T-helper 17 cell (primary cell): ENCODE measurements at places on chromosomes 3 and 15.
A peak's percentile ranks its signal among the peaks of the same experiment; 100 is the strongest.

DNA sequence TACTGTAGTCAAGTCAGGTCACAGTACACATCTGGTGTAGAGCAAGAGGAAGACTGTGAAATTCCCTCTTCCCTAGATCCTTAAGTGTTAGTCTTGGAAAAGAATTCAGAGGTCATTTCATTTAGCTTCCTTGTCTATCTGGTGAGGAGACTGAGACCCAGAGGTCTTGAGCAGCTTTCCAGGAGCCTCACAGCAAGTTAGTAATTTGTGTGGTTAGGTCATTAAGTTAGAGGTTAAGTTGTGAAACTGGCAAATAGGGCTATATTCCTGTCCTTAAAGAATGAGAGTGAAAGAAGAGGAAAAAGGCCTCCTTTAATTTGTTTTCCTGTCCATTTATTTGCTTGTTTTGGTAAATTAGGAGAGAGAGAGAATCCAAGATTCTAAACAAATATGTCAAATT, 9.0 kb downstream of the PODXL2 start:
- peaks cover 2% of the 10 kb centered on the region for H3K36me3 ChIP-seq
- no peak overlapping the region for H3K4me3 ChIP-seq
- H3K27ac ChIP-seq = peak overlapping the region; percentile 51
- no peak for DNase-seq
- H3K4me1 ChIP-seq = peaks cover 17% of the 10 kb centered on the region
- H3K27me3 ChIP-seq = peaks cover 9% of the 10 kb centered on the region

- DNase-seq = no peak
- H3K27me3 ChIP-seq = no peaks in the 10 kb centered on the region
- H3K36me3 ChIP-seq = peaks cover 5% of the 10 kb centered on the region
- no peak overlapping the region for H3K27ac ChIP-seq
Observed at GRCh38 chr3:51966922-51967383, 301 bp downstream of the PCBP4 start.

DNA sequence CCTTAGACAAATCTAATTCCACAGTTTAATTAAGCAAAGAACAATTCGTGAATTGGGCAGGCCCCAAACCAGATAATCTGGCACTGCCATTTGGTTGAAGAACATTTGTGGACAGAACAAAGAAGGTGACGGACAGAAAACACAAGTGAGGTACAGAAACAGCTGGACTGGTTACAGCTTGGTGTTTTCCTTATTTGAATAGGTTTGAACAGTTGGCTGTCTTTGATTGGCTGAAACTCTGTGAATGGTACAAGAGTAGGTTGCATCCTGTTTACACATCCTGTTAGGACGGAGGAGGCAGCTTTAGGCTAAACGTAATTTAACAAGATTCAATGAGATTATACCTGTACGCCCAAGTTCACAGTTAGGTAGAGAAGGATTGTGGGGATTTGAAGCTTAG, 114.4 kb downstream of the LPP start:
- H3K4me1 ChIP-seq = peaks cover 24% of the 10 kb centered on the region
- H3K27ac ChIP-seq = no peak overlapping the region
- H3K4me3 ChIP-seq = no peak overlapping the region
- peaks cover 5% of the 10 kb centered on the region for H3K36me3 ChIP-seq
- DNase-seq = no peak
- H3K27me3 ChIP-seq = no peaks in the 10 kb centered on the region

- H3K36me3 ChIP-seq = peaks cover 3% of the 10 kb centered on the region
- H3K27ac ChIP-seq = peak overlapping the region; percentile 87
- no peak for DNase-seq
Observed at GRCh38 chr3:124878561-124879336, 8.4 kb downstream of the ITGB5 start.

GRCh38 chr15:99955532-99955931, 222.3 kb upstream of the LYSMD4 start:
- H3K4me3 ChIP-seq = no peak overlapping the region
- peaks cover 8% of the 10 kb centered on the region for H3K4me1 ChIP-seq
- H3K27ac ChIP-seq = no peak overlapping the region
- H3K36me3 ChIP-seq = peaks cover 6% of the 10 kb centered on the region
- no peak for DNase-seq

DNA sequence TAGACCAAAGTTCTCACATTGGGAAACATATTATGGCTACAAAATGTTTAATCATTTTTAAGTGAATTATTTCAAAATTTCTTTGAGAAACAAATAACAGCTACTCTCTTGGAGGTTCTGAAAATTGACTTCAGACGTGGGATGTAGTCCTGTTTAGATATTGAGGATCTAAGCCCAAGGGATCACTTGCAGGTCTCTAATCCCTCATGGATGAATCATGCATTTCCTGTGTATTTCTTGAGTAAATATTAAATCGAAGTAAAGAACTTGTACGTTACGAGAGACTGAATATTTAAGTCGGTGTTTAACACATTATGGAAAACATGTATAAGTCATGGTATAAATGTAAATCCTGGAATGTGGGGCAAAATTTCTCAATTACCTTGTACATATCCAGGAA, 119.8 kb downstream of the EPHA3 start:
- no peaks in the 10 kb centered on the region for H3K4me1 ChIP-seq
- H3K27ac ChIP-seq = no peak overlapping the region
- H3K4me3 ChIP-seq = no peak overlapping the region
- H3K27me3 ChIP-seq = no peaks in the 10 kb centered on the region

GRCh38 chr15:74382004-74382816, 14.8 kb upstream of the CYP11A1 start:
- peak; percentile 61 for DNase-seq
- no peak overlapping the region for H3K4me3 ChIP-seq
- H3K4me1 ChIP-seq = peaks cover 13% of the 10 kb centered on the region
- no peaks in the 10 kb centered on the region for H3K36me3 ChIP-seq
- peak overlapping the region; percentile 67 for H3K27ac ChIP-seq

DNA sequence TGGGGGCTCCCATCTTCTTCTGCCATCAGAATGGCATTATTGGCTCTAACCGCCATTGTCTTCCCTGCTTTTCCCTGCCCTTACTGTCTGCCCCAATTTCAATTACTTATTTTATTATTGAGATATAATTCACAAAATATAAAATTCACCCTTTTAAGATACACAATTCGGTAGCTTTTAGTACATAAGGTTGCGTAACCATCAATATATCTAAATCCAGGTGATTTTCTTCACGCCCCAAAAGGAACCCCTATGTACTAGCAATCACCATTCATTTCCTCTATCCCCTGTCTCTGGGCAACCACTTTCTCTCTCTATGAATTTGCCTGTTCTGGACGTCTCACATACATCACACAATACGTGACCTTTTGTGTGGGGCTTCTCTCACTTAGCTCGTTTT, 18.0 kb downstream of the RBP2 start:
- no peak overlapping the region for H3K27ac ChIP-seq
- peaks cover 2% of the 10 kb centered on the region for H3K36me3 ChIP-seq
- no peaks in the 10 kb centered on the region for H3K27me3 ChIP-seq

- H3K27me3 ChIP-seq = no peaks in the 10 kb centered on the region
- no peaks in the 10 kb centered on the region for H3K36me3 ChIP-seq
- H3K27ac ChIP-seq = no peak overlapping the region
- DNase-seq = no peak
- no peak overlapping the region for H3K4me3 ChIP-seq
Observed at GRCh38 chr15:77975332-77976094, 102.0 kb downstream of the TBC1D2B start.

DNA sequence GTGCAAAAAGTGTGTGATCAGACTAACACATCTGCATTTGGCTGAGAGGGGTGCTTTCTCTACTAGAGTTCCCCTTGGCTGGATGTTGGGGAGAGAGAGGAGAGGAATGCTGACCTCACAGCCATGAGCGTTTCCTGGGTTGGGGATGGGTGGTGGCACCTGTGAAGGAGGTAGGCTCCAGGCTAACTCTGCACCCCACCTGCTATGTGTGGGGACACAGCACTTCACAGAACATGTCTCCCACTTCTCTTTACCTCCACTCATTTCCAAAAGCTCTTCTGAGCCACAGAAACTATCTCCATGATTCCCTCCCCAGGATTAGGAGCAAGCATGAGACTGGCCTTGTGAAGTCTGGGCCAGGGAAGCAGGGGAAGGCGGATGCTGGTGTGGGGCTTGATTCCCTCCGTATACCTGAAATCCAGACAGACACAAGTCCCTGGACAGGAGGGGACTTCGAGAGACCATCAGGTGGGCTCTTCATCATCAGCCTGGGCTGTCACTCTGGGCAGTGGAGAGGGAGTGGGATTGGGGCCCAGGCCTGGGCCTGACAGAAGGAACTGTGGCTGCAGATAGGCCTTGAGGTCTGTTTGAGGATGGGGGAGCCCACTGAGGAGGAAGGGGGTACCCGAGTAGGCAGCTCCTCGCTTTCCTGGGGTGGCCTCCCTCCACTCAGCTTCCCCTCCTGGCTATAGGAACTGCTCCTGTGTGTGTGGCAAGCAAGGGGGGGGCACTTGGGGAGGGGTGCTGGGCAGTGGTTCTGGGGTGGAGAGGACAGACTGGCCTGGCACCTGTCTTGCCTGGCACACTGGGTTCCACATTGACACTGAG, 40.7 kb downstream of the FEM1B start:
- no peak for DNase-seq
- H3K36me3 ChIP-seq = peaks cover 9% of the 10 kb centered on the region
- peaks cover 35% of the 10 kb centered on the region for H3K27me3 ChIP-seq
- H3K4me3 ChIP-seq = no peak overlapping the region
- peaks cover 13% of the 10 kb centered on the region for H3K4me1 ChIP-seq
- no peak overlapping the region for H3K27ac ChIP-seq

DNA sequence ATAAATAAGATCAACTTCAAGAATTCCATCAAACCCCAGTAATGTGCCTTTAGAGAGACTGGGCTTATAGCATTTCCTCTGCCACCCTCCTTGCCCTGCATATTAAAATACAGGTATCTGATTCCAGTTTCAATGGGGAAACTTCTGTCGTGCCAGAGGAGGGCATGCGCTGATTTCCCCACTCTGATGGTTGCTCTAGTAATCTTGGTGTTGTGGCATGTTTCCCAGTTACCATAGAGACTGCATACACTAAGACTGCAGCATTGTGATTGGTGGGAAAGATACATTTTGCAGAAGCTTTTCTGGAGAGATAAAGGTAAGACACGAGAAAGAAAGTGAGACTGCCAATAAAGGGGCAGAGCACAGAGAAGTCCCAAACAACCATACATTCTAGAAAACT, 225.6 kb downstream of the TIGIT start:
- no peak overlapping the region for H3K27ac ChIP-seq
- DNase-seq = no peak

- H3K4me1 ChIP-seq = peaks cover 9% of the 10 kb centered on the region
- no peak overlapping the region for H3K27ac ChIP-seq
- no peak for DNase-seq
Observed at GRCh38 chr3:58899953-58900298, 149.9 kb downstream of the CFAP20DC start.

- H3K36me3 ChIP-seq = no peaks in the 10 kb centered on the region
- peaks cover 4% of the 10 kb centered on the region for H3K4me1 ChIP-seq
- DNase-seq = no peak
- H3K4me3 ChIP-seq = no peak overlapping the region
- no peaks in the 10 kb centered on the region for H3K27me3 ChIP-seq
Observed at GRCh38 chr3:9828801-9829755, 14.7 kb downstream of the RPUSD3 start.

DNA sequence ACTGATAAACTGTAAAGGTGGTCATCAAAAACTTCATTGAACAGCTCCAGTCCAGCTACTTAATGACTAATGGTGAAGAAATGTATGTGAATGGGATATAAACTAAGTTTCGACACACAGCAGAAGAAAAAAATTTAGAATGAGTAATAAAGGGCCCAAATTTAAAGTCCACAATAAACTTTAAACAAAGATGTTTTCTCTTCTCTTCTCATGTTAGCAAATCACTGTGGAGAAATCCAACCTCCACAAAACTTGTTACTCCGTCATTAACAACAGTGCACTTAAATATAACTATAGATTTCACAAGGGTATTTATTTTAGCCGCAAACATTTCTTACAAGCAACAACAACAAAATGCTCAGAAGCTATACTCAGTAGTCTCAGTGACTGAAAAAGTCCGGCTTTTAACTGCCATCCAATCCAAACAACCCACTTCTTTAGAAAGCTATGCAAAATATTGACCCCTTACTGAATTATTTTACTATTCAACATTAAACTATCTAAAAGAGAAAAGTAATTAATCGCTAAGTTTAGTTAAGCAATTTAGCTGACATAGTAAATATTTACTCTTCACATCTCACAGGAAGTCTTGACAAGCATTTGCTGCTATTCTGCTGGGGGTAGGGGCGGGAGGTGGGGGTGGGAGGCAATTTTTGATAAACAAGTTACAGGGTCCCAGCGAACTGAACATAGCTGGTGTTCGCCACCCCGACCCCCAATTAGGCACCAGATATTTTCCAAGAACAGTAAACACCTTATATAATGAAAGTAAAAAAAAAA, 2.4 kb downstream of the IGF2BP2 start:
- peaks cover 55% of the 10 kb centered on the region for H3K27me3 ChIP-seq
- H3K4me3 ChIP-seq = peak overlapping the region; percentile 90
- peaks cover 11% of the 10 kb centered on the region for H3K36me3 ChIP-seq
- H3K4me1 ChIP-seq = peaks cover 16% of the 10 kb centered on the region
- DNase-seq = no peak
- H3K27ac ChIP-seq = no peak overlapping the region

GRCh38 chr3:194282436-194283122, 68.5 kb downstream of the CPN2 start:
- H3K27me3 ChIP-seq = peaks cover 40% of the 10 kb centered on the region
- no peak for DNase-seq
- no peaks in the 10 kb centered on the region for H3K36me3 ChIP-seq
- H3K27ac ChIP-seq = no peak overlapping the region
- H3K4me3 ChIP-seq = no peak overlapping the region

- H3K36me3 ChIP-seq = peaks cover 6% of the 10 kb centered on the region
- no peak overlapping the region for H3K4me3 ChIP-seq
- DNase-seq = no peak
- H3K4me1 ChIP-seq = peaks cover 7% of the 10 kb centered on the region
- H3K27me3 ChIP-seq = peaks cover 19% of the 10 kb centered on the region
Observed at GRCh38 chr3:160686955-160687535, 10.1 kb downstream of the ARL14 start.

- peak within 1 kb of the TSS; percentile 99 for H3K4me3 ChIP-seq
- H3K27me3 ChIP-seq = no peaks in the 10 kb centered on the region
- H3K27ac ChIP-seq = peak within 1 kb of the TSS; percentile 98
- peaks cover 2% of the 10 kb centered on the region for H3K36me3 ChIP-seq
- peaks cover 63% of the 10 kb centered on the region for H3K4me1 ChIP-seq
Observed at GRCh38 chr3:112974894-112975293, at the start of gene CD200R1. Gene CD200R1, minus strand, starts transcription at chr3:112975103. Its CDS starts 246 bp downstream, at chr3:112974857.

DNA sequence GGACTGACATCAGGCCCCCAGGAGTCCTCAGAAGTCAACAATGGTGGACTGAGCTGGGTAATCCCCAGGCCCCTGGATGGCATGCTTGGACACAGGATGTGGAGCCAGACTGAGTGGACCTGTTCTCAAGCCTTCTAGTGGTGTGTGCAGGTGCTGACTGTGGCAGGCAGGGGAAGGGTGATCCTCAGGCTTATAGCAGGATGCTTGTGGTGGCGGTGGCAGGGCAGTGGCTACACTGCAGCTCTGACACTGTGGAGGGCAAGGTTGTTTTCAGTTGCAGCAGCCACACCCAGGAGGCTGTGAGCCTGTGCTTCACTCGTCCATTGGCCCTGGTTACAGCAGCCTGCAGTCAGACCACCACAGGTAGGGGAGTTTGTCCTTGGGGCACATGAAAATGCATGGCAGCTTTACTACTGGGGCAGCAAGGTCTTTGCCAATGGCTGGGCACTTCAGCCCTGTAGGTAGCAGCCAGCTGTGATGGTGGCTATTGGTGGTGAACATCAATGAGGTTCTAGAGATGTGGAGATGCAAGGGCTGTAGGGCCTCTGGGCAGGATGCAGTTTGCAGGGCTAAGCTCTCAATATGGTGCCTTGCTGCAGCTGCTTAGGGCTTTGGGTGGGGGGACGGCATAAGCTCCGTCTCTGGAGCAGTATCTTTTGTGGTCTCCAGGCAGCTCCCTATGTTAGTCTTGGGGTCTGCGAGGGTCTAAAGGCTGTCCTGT, 17.5 kb upstream of the MYO5A start:
- no peaks in the 10 kb centered on the region for H3K27me3 ChIP-seq
- peak overlapping the region; percentile 46 for H3K27ac ChIP-seq
- peak overlapping the region; percentile 2 for H3K4me3 ChIP-seq
- peaks cover 6% of the 10 kb centered on the region for H3K4me1 ChIP-seq
